ENCODE measurements at places on chromosomes 2 and 18.

DNA sequence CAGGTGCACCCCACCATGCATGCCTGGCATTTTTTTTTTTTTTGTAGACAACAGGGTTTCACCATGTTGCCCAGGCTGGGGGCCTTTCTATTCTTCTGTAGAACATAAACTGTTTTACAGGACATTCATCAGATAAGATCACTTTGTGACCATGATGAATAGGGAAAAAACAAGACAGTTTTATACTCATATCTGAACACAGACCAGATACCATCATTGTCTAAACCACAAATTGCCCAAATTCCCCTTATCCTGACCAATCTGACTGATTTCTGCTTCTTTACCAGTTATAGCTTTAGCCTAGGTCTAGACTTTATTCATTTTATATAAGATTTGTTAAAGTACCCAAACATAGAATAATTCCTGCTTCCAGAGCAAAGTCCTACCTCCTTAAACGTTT lies 1699.3 kb upstream of the TMEFF2 start:
- DNase-seq: no peak

DNA sequence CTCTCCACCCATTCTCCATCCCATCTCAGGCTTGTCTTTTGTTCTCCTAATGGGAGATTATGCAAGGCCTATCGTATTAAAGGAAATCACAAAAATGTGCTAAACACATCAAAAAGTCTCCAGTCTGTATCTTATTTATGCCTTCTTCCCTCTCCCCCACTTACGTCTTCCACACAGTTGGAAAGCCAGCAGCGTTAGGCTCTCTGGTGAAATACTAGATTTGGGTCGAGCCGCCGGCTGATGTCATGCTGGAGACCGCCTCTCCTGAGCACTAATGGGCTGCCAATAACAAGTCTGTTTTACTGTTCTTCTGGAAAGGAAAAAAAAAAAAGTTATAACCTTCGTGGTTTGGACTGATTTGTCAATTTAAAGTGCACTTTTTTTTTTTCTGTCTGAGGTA lies 182.7 kb upstream of the SIX2 start:
- DNase-seq: no peak

- DNase-seq: no peak
Measured at GRCh38 chr2:105800036-105800713, 55.5 kb downstream of the NCK2 start.

DNA sequence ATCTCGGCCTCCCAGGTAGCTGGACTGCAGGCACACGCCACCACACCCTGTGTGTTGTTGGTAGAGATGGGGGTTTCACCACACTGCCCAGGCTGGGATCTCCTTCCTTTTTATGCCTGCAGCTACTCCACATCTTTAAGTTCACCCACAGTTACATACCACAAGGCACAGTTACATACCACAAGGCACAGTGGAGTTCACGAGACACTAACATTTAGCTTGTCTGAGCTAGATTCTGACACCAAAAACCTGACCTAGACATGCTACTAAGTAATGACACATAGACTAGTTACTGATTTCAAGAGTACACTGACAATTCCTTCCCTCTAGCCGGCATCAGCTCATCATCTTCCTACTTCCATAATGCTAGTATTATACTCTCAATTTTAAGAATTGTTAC lies 4.3 kb downstream of the POLR2D start:
- no peak for DNase-seq

GRCh38 chr18:65606551-65607130 lies 144.2 kb upstream of the CDH7 start:
- DNase-seq: no peak

DNA sequence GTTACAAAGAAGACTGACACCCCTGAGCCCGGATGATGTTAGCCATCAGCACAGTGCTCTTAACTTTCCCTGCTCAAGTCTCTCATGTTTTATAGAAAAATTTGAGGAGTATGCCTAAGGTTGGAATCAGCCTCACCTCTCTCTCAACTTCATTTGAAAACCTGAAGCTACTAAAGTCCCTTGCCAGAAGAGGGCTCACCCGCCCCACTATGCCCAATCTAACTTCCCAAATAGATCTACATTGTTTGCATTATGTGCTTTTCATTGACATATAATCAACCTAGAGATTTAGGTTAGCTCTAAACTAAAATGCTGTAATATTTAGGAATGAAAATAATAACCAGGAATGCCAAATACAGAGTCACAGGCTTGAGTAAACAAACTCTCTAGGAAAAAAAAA lies 305.4 kb downstream of the NCKAP5 start:
- DNase-seq: no peak

DNA sequence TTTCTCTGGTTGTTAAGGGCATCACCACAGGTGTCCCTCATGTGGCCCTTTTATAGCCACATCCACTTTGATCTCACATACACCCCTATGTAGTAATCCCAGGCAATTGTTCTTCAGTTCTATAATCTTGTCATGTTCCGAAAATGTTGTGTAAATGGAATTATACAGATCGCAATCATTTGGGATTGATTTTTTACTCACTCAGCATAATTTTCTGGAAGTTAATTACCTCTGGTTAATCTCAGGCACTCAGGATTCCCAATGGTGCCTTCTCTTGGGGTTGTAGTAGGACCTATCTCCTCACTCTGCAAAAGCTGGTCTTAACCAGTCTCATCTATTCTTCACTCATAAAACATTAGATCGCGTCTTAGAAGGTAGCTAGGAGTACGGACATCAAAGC lies 1549.6 kb upstream of the DDX18 start:
- no peak for DNase-seq

GRCh38 chr2:172372436-172372835 lies 55.0 kb upstream of the ITGA6 start:
- DNase-seq: peak; percentile 89

DNA sequence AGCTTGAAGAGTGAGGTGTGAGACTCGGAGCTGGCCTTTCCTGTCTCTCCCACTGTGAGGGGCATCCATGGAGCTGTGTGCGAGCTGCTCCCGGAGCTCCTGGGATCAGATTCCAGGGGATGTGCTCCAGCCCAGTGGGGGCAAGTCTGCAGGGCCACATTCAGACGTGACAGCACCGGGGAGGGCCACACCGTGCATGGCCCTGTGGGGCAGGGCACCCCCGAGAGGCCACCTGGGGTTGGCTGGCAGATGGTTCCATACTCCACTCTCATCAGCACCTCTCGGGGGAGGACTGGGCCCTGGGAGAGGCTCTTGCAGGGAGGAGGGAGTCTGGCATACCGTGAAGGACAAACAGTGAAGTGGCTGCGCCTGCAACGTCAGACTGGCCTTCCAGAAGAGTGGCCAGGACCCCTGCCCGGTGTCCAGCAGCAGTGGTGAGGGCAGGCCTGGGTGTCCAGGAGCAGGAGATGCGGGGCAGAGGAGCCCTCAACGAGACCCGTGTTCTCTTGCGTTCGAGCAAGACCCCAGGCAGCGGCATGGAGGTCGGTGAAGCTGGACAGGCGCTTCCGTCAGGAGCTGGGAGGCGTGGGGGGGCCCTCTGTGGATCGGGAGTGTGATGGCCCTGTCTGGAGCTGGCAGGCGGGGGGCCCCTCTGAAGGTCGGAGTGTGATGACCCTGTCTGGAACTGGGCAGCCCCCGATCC lies 84.3 kb downstream of the ASB1 start:
- DNase-seq: no peak

- no peak for DNase-seq
Measured at GRCh38 chr2:64213532-64214275, 69.5 kb upstream of the PELI1 start.

GRCh38 chr2:22673529-22673928 lies 711.5 kb upstream of the KLHL29 start:
- DNase-seq: no peak

DNA sequence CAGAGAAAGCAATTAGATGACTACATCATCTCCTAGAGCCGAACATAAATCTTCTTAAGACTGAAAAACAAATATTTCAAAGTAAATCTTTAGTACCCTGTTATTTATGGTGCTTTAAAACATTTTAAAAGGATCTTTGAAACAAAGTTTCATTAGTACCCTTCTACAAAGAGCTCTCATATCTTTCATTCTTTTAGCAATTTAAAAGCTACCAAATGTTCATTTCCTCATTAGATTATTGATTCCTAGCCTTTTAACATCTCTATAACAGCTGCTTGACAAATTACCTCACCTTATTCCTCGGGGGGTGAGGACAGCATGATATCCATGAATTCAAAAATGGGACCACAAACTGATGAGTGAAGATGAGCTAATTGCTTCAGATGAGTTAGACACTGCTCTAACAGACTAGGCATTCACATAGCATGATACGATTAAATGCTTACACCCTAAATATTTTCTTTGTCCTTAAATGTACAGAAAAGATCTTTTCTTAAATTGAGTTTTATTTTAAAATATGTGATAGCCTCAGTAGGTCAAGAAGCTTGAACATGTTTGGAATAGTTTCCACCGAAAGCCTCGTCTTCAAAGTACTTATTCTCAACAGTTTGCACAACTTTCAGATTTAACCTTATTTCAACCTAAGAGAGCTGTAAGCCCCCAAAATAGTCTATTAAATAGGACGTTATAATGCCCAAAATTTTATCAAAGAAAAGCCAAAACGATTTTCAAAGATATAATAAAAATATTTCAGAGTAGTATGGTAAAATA lies 2.1 kb downstream of the ATAD2B start:
- no peak for DNase-seq

DNA sequence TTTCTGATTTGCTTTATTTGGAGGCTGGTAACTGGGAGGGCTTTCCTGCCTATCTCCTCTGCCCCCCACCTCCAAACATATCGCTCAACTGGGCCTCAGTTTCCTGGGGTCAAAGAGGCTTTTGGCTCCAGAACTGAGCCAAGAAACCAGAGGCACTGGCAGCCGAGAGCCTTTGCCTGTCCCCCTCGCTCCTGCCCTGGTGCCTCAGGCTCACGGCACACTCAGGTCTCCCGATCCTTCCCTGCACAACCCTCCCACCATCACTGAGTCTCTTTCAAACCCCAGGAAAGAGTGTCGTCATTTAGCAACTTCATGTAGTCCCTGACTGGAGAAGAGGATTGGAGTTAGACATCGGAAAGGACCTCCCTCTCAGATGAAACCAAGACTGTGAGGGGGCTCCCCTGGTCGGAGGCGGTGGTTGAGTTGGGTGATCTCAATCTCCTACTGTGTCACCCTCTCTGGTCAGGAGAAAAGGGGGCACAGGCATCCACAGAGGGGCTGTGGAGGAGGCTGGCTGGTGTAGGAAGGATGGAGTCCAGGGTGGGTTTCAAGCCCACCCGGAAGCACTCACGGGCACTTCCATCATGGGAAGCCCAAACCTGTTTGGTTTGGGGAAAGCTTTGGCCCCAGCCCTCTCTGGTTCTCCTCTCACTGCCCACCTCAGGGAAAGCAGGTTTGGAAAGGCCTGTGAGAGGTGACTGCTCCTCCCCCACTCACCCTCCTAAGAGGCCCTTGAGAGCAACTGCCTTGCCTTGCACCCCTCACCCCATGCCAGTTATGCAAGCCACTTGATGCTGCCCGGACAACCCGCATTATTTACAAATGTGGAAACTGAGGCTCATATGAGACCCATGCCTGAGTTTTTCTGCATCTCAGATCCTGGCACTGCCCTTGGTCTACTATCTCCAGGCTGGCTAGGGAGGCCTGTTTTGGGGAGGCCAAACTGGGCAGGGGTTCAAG lies 62.3 kb downstream of the TNS1 start:
- DNase-seq: no peak

GRCh38 chr2:59180111-59180510 lies 939.0 kb upstream of the FANCL start:
- DNase-seq: no peak

- no peak for DNase-seq
Measured at GRCh38 chr2:200679535-200679934, 93.7 kb downstream of the AOX1 start.

- DNase-seq: no peak
Measured at GRCh38 chr2:238924796-238925195, 76.9 kb downstream of the TWIST2 start.

GRCh38 chr2:119846021-119846420 lies 86.3 kb downstream of the PTPN4 start:
- DNase-seq: no peak

- DNase-seq: no peak
Measured at GRCh38 chr2:216424274-216424673, 12.0 kb downstream of the SMARCAL1 start.

GRCh38 chr2:201999279-201999678 lies 34.4 kb upstream of the FZD7 start:
- DNase-seq: no peak
